T1000 (cell line): ENCODE measurements at places on chromosomes 11 and 22.

- DNase-seq = no peak
Measured at GRCh38 chr11:92048415-92048814, 176.2 kb upstream of the FAT3 start.

- DNase-seq = no peak
Measured at GRCh38 chr11:6674862-6675261, 8.3 kb downstream of the MRPL17 start.

GRCh38 chr11:34356913-34357700 lies 703 bp downstream of the ABTB2 start:
- DNase-seq = peak; percentile 34

- no peak for DNase-seq
Measured at GRCh38 chr22:37377927-37378326, 49.4 kb downstream of the ELFN2 start.

DNA sequence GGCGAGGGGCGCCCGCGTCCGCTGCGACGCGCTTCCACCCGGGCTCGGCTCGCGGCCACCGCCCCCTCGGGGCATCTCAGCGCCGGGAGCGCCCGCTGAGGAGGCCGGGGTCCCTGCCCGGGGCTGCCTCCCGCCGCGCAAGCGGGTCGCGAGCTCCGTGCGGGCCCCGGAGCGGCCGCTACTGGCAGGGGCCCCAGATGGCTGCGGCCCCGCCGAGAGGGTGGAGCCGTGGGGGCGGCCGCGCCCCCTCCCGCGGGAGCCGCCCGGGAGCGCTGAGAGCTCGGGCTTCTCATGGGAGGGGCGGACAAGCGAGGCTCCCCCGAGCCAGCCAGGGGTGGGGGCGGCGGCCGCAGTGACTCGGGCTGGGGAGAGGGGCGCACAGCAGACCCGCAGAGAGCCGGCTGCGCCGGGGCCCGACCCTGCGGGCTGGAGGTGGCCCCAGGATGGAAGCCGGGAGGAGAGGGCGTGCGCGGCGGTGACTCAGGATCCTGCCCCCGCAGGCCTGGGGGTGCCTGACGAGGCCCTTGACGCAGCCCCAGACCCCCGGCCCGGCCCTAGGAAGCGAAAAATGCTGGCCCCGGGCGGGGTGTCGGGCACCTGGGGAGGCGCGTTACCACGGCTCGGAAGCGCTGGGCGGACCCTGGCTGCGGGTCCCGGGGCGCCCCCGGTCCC lies 603 bp upstream of the ZFTA start:
- no peak for DNase-seq
